Activated CD4-positive, alpha-beta memory T cell treated with anti-CD3 and anti-CD28 coated beads, Interleukin-2, amount 10 ng/mL, durations not matched to agents 7 days and 5 days (primary cell): ENCODE measurements at places on chromosomes 2 and 18.

- DNase-seq: no peak
Measured at GRCh38 chr2:201156640-201157039, 26.3 kb upstream of the CASP10 start.

- DNase-seq: peak; percentile 63
Measured at GRCh38 chr2:112920923-112921532, 10.1 kb downstream of the IL37 start.

DNA sequence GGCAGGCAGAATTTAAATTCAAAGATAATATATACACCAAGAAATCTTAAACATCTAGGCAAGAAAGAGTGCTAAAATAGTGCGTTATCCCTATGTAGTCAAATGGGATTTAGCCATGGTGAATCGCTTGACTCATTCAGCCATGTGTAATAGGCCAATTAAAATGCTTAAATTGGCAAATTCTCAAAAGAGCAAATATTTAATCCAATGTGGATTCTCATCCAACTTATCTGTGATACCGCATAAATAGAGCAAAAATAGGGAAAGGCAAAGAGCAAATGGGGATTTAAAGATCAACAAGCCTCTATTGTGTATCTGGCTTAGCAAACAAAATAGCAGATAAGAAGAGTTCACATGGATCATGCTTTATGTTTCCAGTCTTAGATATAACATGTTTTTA is 123.2 kb upstream of the RPRM start:
- no peak for DNase-seq

DNA sequence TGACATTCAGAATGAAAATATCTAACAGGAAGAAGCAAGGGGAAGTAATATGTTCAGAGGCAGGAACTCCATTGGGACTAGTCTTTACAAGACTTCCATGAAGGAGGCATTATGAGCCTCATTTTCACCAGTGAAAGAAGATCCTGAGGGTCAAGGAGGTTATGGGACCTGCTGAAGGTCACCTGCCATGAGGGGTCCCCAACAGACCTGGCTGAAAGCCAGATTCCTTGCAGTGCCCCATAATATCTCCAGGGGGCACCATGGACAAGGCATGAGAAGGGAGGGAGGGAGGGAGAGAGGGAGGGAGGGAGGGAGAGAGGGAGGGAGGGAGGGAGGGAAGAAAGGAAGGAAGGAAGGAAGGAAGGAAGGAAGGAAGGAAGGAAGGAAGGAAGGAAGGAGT is 27.9 kb downstream of the XDH start:
- DNase-seq: no peak

- DNase-seq: no peak
Measured at GRCh38 chr2:24540011-24540477, 49.0 kb downstream of the NCOA1 start.

GRCh38 chr2:25168256-25169072 is at the start of gene POMC:
Gene POMC (minus strand): TSS chr2:25168580. CDS start chr2:25164772, 3,808 bp downstream.
- DNase-seq: peak; percentile 35

DNA sequence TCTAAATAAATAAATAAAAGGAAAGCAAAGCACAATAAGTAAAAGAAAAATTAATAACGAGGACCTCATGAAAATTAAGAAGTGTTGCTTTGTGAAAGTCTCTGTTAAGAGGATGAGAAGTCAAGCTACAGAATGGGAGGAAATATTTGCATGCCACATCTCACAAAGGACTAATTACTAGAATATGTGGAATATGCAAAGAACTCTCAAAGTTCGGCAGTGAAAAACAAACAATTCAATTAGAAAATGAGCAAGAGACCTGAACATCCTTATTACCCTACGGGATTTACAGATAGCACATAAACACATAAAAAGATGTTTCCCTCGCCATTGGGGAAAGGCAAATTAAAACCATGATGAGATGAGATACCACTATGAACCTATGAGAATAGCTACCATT is 23.3 kb downstream of the CYP26B1 start:
- DNase-seq: no peak

DNA sequence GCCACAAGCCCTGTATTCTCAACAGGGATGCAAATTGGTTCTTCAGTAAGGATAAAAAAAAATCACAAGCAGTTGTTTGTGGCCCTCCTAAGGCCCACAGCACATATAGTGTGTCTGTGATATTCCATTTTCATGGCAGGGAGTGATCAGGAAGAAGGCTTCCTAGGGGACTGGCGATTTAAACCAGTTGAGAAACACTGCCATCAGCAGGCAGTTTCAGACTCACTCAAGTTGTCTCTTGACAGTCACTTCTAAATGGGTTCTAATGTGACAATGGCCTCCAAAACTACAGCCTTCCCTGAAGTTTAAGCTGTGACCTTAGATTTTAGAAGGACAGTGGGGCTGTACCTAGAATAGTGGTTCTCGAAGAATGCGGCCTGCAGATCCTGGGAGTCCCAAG is 6.0 kb downstream of the CIAO1 start:
- DNase-seq: no peak

GRCh38 chr2:43934567-43934966 is 61.2 kb downstream of the LRPPRC start:
- DNase-seq: no peak

- DNase-seq: no peak
Measured at GRCh38 chr2:138814123-138814898, 34.1 kb upstream of the NXPH2 start.

DNA sequence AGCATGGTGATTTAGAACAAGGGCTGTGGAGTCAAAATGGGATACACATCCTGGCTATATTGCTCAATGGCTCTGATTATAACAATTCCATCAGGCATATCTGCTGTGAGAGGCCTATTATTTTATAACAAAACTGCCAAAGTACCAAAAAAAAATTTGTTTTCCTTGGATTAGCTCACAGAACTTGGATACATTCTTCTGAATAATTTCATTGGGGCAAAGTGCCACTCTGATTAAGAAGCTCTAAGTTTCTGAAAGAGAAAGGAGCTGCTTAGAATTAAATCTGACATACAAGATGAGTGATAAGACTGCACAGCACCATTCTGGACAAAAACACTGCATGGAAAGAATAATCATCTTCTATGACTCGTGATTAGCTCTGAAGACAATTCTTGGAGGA is 85.7 kb downstream of the SMC6 start:
- DNase-seq: no peak

DNA sequence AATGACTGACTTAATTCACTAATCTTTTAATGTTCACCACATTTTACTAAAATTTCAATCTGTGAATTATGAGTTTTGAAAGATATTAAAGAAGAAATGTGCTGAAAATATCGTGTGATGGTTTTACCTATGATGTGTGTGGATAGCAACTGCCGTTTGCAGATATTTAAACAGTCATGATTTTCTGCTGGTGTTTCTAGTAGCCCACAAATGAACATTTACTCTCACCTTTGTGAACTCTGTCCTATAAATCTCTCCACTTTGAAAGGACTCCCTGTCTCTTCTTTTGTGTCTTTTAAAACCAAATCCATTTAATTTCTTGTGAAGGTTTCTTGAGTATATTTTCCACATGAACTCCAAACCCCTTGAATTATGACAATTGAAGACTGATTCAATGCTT is 771.2 kb upstream of the SALL3 start:
- DNase-seq: no peak

- no peak for DNase-seq
Measured at GRCh38 chr2:105519516-105519915, 120.7 kb upstream of the FHL2 start.
